ENCODE measurements at places on chromosomes 6 and 20.

- DNase-seq = no peak
These were observed 86.0 kb downstream of the UBE3D start for GRCh38 chr6:82979657-82980056.

DNA sequence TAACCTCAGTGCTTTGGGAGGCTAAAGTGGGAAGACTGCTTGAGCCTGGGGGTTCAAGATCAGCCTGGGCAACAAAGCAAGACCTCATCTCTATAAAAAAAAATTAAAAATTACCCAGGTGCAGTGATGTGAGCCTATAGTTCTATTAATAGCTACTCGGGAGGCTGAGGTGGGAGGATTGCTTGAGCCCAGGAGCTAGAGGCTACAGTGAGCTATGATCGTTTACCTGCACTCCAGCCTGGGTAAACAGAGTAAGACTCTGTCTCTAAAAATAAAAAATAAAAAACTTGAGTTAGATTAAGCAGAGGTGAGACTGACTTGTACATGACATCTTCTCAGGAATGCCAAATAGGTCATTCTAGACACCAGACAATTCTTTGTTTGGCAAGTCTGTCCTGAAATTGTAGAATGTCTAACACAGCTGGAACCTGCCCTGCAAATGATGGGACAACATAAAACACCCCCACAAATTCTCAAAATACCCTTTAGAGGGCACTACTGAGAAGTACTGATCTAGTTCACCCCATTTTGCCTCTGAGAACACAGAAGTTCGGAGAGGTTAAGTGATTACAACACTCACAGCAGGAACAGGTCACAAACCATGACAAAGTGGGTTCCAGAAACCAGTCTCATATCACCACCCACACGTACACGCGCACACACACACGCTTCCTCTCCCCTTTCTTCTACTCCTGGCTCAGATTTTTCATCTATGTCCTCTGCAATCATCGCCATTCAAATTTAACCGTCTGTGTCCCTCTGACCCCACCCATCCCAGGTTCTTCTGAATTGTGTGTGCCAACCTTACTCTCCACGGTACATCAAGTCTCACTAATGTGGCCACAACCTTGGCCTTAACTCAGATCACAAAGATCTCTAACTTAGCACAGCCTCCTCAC is 38.3 kb downstream of the ARHGAP18 start:
- peak; percentile 26 for DNase-seq

DNA sequence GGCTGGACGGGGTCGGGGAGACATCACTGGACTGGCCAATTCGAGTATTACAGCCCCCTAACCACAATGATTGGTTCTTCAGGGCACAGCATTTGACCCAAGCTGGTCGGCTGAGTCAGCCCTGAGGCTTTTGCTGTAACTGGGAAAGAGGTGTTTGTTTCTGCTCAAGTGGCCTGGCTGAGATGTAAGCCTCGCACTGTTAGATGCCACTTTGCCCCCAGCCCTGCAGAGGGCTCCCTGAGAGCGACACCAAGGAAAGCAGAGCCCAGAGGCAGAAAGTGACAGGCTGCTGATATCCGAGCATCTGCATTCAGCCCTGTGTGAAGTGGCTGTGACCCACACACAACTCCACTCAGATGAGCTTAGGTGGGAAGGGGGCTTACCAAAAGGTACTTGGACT is 19.4 kb downstream of the ERGIC3 start:
- DNase-seq = peak; percentile 65

- no peak for DNase-seq
These were observed 9.7 kb upstream of the CCR6 start for GRCh38 chr6:167113047-167113754.

DNA sequence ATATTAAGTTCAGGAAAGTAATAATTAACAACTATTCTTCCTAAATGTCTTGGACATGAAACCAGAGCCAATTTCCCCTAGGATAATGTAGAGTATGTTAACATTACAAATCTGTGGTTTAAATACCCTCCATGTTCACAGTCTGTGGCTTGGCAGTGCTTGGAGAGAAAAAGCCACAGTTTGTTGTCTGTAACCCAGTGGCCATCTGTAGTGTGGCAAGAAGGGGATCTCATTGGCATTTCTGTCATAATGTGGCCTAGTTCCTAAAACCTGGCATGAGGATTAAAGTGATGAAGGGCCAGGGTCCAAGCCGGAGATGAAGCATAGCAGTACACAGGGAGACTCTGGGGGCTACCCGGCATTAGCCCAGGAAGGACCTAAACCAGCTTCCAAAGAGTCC is 31.2 kb downstream of the SYNE1 start:
- no peak for DNase-seq

- peak; percentile 86 for DNase-seq
These were observed 802 bp downstream of the HMGN3 start for GRCh38 chr6:79233611-79234149.

DNA sequence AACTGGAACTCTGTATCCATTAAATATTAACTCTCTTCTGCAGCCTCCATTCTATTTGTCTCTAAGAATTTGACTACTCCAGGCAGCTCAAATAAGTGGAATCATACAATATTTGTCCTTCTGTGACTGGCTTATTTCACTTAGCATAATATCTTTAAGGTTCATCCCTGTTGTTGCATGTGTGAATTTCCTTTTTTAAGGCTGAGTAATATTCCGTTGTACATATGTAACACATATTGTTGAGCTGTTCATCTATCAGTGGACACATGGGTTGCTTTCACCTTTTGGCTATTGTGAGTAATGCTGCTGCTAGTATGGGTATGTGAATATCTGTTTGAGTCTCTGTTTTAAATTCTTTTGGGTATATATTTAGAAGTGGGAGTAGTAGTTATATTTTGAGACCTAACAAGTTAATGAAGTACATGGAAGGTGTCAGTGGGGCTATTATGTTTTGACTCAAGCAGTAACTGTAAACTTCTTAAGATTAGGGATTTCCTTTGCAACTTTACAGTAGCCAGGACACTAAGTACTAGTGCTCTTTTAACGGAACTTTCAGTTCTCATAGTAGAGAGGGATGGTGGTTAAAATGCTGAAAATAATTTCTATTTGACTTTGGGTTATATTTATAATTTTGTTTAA is 29.7 kb upstream of the TMEM217 start:
- no peak for DNase-seq

DNA sequence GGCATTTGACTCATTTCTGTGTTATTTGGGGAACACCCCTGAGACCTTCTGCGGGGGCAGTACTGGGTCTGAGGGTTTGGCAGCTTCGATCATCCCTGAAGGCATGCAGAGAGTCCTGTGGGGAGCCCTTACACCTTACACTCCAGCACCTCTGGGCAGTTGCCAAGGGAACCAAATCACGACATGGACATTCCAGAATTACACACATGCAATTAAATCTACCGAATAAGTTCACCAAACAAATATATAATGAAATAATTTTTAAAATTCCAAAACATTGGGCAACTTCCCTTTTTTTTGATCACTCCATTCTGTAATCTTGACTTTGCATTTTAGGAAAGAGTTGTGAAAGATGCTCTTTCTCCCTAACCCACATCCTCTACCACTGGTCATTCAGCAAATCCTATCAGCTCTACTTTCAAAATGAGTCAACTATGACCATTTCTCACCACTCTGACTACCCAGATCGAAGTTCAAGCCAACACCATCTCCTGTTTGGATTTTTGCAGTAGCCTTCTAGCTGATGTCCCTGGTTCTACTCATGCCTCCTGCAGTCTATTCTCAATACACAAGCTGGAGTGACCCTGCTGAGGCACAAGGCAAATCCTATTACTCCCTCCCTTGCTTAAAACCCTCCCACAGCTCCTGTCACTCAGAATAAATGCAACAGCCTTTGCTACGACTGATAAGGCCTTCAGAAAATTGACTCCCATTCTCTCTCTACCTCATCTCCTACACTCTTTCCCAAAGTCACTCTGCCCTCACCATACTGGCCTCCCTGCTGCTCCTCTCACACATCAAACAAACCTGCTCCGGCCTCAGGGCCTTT is 533.3 kb downstream of the HACE1 start:
- DNase-seq = no peak

DNA sequence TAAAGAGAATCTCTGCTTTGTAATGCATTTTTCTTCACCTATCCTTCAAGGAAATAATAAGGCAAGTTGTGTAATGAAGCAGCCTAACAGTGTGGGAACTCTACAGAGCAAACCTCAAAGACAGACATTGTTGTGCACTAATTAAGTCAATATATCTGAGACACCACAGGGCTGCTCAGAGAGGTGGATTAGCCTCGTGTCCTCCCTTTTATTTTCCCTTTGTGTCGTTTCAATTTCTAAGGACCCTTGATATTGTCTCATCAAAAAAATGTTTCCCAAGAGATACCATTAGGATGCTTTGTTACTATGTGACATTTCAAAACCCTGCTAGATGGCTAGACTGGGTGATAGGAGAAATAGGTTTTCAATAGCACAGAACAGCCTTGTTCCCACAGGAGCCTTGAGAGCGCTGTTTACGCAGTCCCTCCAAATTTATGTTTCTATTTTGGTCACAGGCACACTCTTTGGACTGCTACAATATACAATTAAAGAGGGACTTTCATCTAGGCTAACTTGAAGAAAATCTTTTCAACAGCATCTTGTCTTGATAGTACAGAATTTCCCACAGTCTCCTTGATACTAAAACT is 23.1 kb downstream of the UBE3D start:
- DNase-seq = peak; percentile 26

- DNase-seq = peak; percentile 87
These were observed 111.2 kb downstream of the SCML4 start for GRCh38 chr6:107712665-107713551.

DNA sequence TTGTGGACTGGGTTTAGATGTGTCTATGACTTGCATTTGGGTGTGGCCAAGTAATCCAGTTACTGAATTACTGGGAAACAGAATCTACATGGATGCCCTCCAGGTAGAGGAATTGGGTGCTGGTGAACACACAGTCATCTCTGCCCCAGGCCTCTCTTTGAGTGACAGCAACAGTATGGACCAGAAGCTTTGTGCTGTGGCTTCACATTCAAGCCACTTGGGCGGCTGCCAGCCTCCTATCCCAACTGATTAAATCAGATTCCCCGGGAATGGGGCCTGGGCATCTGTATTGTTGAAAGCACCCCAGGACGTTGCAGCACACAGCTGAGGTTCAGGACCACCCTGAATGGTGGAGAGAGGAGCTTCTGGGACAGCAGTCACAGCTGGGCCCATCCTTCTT is 144.6 kb downstream of the DHX35 start:
- no peak for DNase-seq
